ENCODE measurements at places on chromosomes 6 and 20.

- DNase-seq: no peak
Measured at GRCh38 chr20:63140514-63141433, 75.2 kb downstream of the YTHDF1 start.

GRCh38 chr6:141877275-141877983 is 255.3 kb upstream of the GJE1 start:
- DNase-seq: no peak

DNA sequence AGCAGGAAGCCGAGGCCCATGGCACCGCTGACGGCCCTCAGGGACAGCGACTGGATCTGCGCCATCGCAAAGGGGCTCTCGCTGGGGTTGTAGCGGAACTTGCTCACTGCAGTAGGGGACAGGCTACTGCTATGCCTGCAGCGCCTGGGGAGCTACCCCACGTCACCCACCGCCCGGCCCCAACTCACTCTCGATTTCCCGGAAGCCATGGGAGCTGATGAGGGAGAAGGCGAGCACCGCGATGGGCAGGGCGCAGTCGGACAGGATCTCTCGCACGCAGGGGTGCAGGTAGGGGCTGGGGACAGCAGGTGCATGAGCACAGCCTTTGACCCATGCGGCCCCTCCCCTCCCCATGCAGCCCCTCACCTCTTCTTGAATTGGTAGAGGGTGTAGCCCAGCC is 9.8 kb downstream of the SLC4A11 start:
- no peak for DNase-seq

- DNase-seq: no peak
Measured at GRCh38 chr6:104885518-104886043, 25.9 kb upstream of the HACE1 start.

GRCh38 chr6:33169291-33170175 is 22.7 kb downstream of the COL11A2 start:
- no peak for DNase-seq

GRCh38 chr6:150492507-150492906 is 107.2 kb upstream of the PLEKHG1 start:
- no peak for DNase-seq

DNA sequence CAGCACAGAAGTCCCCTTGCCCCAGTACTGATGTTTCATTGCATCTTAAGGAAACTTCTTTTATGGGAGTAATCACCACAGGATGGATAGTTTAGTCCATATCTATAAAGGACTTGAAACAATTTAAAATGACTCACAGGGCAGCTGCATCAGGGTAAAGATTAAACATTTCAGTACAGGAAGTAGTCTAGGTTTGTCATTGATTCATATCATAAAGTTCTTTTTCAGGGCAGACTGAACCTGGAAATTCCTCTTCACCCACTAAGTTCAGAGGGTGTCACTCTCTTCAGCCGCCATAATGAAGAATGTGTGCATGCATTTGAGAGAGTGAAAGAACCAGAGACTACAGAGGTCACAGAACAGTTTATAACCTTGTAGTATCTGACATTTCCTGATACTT is 296.3 kb upstream of the JAG1 start:
- DNase-seq: no peak

All from GM20000 (cell line).